ENCODE measurements at places on chromosomes 13 and 19. TPM values are rescaled to one million over a fixed set of nuclear protein-coding genes. Genes with fewer than 3 reads are reported as not detected.

DNA sequence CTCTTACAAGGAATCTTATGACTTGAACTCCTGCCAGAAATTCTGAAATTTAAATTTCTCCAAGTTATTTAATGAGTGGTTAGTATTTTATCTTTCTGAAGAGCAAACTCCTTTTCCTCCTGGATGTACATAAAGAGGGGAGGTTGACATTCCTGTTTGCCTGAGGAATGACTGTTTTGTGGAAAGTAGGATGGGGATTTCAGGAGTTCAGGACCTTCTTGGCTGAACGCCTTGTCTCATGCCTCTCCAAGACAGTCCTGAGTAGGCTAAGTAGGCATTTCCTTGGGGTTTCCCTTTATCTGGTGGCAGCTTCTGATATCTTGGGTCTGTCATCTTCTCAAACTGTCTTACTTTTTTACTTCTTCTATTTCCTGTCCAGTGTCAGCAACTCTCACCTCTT lies 356.6 kb downstream of the TDRD3 start:
- no peak for DNase-seq

GRCh38 chr13:110132225-110132982 lies 174.6 kb downstream of the COL4A1 start:
- DNase-seq, result peak; percentile 22

Gene SRRM5
- not detected for total RNA-seq

Gene MEDAG
- total RNA-seq, result not detected

Gene NFKBIB
- total RNA-seq, result 45.8 TPM
